Stimulated activated CD4-positive, alpha-beta T cell treated with anti-CD3 and anti-CD28 coated beads, TNF-alpha, amount 100 ng/mL, for 48 hours (primary cell): ENCODE measurements at places on chromosomes 3 and 15.

DNA sequence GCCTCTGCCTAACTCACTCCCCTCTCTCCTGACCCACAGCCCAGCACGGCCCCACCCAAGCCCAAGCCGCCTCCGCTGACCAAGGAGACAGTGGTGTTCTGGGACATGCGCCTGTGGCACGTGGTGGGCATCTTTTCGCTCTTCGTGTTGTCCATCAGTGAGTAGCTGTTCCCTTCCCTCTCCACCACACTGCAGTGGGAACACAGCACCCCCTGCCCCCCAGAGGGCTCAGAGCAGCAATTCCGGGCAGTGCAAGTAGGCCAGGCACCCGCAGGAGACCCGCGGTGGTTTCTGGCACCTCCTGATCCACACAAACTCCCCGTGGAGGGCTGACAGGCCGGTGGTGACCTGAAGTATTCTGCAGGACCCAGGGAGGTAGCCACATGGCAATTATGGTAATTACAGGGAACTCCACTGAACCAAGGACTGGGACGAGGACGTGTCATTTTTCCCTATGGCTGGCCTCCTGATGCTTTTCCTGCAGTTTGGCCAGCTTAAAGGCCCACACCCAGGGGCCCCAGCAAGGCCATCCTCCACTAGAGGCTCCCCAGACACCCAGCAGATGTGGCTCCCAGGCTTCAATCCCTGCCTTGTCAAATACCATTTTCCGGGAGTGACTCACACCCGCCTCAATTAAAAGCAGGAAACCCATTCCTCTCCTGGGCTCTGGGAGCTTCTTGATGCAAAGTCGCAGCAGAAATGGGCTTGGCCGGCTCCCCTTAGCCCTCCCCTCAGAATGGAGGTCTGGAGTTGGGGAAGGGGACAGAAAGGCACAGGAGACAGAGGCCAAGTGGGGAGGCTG lies 4.8 kb downstream of the TMIE start:
- no peak for DNase-seq

GRCh38 chr3:61928776-61929314 lies 367.5 kb downstream of the PTPRG start:
- no peak for DNase-seq

DNA sequence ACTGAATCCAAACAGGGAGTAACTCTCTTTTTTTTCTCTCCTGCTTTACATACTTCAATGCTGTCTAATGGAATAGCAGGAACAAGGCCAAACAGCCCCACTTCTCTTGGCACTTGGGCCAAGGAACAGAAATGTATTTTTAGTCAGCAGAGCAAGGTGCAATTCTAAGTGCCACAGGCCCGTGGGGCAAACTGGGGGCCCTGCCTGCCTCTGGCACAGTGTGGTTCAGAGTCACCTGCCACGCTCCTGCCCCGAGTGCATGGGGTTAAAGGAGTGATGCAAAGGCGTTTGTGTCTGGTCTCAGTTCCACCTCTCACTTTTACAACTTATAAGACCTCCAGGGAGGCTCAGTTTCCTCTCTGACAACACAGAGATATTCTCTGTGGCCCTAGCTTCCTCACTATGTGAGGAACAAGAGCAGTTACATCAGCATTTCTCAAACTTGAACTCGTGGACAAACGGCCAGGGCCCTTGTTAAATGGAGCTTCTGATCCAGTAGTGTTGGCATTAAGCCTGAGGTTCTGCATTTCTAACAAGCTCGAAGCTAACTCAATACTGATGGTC lies 51.3 kb downstream of the LRIG1 start:
- DNase-seq, result no peak

GRCh38 chr3:66039590-66039887 lies 821 bp upstream of the MAGI1 start:
- no peak for DNase-seq

DNA sequence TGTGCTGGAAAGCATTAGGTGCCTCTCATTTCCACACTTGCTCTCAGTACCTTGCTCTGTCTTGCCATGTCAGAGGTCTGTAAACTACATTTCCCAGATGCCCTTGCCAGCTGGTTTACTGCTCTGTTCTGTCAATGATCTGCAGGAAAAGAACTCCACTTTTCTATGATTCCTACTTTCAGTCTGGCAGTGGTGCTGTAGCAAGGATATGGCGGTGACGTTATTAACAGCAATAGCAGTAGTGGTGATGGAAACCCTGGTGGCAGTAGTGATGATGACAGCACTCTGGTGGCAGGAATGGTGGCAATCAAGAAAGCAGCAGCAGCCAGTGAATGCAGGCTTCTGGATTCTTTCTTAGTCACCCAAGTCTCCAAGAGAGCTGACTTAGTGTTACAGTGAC lies 665.2 kb downstream of the DIPK2A start:
- no peak for DNase-seq

DNA sequence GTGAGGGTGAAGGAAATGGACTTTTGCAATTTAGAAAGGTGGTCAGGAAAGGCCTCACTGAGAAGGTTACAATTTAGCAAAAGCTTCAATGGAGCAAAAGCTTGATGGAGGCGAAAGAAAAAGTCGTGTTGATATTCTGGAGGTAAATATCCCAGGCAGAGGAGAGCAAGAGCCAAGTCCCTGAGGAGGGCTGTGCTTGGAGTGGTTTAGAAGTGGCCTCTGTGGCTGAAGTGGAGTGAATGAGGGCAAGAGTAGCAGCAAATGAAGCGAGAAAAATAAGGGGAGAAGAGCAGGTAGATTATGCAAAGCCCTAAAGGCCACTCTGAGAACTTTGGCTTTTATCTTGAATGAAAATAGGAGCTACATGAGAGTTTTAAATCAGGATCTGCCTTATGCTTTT lies 54.1 kb downstream of the GUCA1C start:
- DNase-seq, result no peak

GRCh38 chr15:80915472-80915871 lies 74.1 kb downstream of the MESD start:
- no peak for DNase-seq

DNA sequence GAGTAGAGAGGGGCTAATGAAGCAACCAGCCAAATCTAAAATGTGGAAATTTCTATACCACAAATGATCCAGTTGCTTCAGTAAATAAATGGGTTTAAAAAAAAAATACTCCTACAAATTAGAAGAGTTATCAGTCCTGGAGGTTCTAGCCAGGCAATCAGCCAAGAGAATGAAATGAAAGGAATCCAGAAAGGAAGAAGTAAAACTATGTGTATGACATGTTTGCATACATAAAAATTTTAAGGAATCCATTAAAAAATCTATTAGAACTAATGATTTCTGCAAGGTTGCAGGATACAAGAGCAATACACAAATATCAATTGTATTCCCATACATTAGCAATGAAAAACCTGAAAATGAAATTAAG lies 9.6 kb downstream of the MESP2 start:
- no peak for DNase-seq

GRCh38 chr3:135324301-135324700 lies 529.2 kb downstream of the EPHB1 start:
- no peak for DNase-seq

DNA sequence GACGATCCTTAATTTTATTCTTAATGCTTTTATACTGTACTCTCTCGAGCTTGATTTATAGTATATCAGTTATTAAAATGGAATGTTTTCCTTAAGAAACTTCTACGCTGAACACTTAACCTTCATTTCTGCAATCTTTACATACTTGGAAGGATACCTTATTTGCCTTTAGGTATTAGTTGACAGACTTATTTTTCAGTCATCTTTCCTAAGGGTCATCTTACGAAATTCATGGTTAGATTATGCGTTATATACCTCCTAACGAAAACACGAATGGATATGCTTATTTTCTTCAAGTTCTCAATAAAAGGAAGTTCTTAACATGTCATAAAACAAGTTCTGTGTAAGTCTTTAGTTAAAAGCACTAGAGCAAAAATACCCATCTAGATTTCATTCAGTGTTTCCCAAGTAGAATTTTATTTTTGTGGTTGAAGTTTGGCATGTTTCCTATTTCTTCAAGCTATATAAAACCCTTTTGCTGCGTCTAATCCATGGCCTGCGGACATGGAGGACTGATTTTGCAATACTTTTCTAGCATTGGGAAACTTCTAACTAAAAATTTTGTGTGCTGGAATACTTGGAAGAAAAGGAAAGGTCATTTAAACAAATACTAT lies 231.3 kb downstream of the TP63 start:
- no peak for DNase-seq

GRCh38 chr15:70362886-70363285 lies 265.2 kb upstream of the TLE3 start:
- DNase-seq, result no peak

DNA sequence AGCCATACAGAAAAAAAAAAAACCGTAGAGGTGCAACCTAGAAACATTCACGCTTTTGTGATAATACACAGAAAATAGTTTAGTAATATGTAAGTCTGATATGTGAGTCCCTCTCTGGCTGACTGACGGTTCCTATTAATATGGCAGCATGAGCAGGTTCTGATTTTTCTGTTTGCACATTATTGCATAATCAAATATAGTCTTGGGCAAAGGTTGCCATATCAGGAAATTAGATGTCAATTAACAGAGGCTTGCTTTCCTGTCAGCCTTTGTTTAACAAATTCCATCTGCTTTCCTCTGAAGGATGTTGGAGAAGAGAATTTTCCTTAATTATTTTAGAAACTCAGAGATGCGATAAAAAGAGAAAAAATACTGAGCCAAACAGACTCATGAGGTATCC lies 14.8 kb downstream of the GABRB3 start:
- DNase-seq, result no peak

- no peak for DNase-seq
Observed at GRCh38 chr15:57111002-57111401, 192.6 kb downstream of the TCF12 start.

- no peak for DNase-seq
Observed at GRCh38 chr3:117105686-117106085, 396.1 kb downstream of the TUSC7 start.

DNA sequence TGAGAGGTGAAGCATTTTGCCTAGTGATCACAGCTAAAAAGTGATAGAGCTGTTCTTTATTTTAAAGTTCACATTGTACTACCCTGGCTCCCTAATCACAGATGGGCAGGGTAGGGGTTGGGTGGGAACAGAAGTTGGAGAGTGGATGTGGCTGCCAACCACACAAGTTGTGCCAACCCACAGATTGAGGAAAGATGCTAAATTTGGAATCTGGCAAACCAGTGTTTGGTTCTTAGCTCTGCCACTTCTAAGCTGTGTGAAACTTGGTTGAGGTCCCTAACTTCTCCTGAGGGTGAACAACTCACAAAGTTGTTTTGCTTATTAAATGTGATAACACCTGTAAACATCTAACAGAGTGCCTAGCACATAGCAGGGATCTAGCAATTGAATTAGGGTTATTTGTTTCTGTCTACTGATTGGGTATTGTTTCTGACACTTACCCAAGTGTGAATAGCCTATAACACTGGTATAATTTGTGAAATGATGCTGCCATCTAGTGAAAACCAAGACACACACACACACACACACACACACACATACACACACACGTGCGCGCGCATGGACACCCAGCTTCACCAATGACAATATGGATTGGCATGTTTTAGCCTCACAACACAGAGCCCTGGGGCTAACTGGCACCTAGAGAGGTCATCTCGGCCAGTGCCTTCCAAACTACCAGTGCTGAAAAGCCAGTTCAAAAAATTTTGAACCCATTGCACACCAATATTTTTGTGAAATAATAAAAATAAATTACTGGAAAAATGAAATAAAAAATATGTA lies 25.3 kb downstream of the ADGRG7 start:
- no peak for DNase-seq

GRCh38 chr15:68981941-68982340 lies 32.6 kb upstream of the NOX5 start:
- DNase-seq, result no peak

GRCh38 chr3:99128725-99129505 lies 227.4 kb upstream of the DCBLD2 start:
- no peak for DNase-seq

GRCh38 chr15:39682366-39682765 lies 100.3 kb downstream of the FSIP1 start:
- no peak for DNase-seq

DNA sequence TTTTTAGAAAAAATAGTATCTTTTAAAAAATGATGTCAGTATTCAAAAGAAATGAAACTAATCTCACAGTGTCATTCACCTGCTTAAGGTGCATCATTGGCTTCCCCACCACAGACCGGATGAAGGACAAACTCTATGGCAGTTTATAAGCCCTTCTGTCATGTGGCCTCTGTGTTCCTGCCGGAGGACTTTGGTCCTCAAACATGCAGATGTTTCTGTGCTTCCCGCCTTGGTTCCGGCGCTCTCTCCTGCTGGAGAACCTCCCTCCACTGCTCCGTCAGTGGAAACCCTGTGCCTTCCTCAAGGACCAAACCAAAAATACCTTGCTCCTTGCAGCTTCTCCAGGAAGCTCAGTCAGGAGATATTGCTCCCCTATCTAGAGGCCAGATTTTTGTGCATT lies 326.3 kb downstream of the UACA start:
- no peak for DNase-seq

DNA sequence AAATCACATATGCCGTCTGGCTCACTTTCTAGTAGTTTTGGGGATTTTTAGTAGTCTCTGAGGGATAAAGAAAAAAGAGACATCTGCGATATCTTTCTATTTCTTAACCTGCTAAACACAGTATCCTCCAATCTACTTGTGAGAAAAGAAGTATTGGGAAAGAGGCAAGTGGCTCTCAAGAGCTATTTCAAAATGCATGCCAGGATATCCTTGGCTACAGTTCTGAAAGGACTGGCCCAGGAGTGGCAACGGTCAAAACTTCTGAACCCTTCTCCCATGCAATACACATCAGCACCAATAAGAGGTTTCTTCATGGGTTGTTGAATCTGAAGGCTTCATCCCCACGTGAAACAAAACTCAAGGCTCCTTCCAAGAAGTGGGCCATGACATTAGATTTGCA lies 204.0 kb upstream of the WNT5A start:
- DNase-seq, result no peak

DNA sequence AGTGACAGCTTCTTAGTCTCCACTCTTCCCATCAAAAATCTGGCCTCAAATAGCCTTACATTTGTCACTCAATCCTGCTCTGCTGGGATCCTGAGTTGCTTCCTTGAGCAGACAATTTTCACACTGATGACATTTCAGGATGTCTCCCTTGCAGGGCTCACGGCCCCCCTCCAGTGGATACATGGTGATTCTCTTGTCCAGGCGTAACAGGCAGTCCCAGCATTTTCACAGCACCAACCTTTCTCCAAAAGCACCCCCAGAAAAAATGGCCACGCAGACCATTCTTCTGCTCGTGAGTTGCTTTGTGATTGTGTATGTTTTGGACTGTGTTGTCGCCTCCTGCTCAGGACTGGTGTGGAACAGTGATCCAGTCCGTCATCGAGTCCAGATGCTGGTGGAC lies 47.4 kb upstream of the WNT7A start:
- no peak for DNase-seq

DNA sequence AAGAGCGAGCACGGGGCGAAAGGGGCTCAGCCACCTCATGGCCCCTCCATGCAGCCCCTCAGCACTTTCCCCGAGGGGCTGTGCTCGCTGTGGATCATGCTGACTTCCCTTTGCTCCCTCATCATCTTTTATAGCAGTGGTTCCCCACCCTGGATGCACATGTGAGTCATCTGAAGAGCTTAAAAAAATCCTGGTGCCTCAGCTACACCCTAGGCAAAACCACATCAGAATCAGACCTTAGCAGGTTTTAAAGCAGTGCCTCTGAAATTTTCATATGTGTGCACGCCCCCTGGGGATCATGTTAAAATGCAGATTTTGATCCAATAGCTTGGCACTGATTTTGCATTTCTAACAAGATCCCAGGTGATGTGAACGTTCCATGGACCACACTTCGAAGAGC lies 50.9 kb downstream of the FEM1B start:
- DNase-seq, result no peak

GRCh38 chr3:175015056-175015635 lies 156.0 kb downstream of the NAALADL2 start:
- DNase-seq, result no peak

- no peak for DNase-seq
Observed at GRCh38 chr3:109269577-109270275, 46.6 kb downstream of the DPPA2 start.
